ENCODE measurements at places on chromosomes 7 and 10. TPM values are rescaled to one million over a fixed set of nuclear protein-coding genes. Genes with fewer than 3 reads are reported as not detected.

DNA sequence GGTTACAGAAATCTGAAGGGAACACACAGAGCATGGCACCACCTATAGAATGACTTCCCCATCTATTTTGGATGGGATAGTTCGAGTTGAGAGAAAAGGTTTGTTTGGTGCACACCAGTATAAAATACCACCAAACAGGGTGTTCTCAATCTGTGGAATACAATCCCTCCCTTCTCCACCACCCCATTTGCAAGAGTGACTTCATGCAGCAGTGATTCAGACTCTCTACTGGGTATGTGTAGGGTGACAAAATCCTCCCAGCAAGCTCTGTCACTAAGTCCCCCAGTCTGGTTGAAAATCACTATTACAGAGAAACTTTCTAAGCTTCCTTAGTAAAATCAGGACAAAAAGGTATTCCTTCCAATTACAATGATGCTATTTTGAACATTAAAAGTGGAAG lies 69.0 kb downstream of the ANK3 start:
- no peak for DNase-seq

DNA sequence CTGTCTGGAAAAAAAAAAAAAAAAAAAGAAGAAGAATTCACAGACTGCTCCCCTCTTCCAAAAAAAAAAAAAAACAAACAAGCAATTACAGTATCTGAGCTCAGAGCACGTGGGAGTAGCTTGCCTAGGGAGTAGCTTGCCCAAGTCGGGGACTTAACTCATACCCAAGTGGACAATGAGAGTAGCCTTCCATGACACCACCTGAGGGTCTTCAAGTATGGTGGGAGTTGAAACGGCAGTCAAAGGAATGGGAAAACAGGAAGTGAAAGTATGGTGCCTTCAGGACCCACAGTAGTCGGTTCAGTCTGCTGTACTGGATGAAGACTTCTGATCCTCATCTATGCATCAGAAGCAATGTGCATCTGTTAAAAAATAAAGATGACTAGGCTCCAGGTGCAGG lies 10.6 kb downstream of the VOPP1 start:
- no peak for DNase-seq

DNA sequence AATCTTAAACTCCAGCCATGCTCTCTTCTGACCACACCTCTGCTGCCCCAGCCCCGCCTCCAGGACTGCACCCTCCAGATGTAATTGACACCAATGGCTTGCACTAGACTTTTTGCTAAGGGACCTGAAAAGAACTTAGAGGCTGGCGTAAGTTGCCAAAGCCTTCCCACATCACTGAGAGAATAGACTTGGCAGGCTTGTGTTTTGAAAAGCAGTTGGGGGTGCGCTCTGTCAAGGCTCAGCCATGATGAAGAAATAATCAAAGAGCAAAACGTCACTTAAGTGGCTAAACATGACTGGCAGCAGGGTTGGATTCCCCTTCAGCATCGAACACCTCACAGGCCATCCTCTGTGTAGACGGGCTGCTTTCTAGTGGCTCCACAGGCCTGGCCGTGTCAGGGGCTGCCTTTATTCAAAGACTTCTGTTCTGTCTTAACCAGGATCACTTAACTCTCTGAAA lies 195.2 kb upstream of the C7orf33 start:
- no peak for DNase-seq

GRCh38 chr10:89373916-89374711 lies 3.7 kb upstream of the IFIT1B start:
- peak; percentile 93 for DNase-seq

Gene METTL27
- total RNA-seq = 3.1 TPM

Gene IGFBP1
- 0.20 TPM for total RNA-seq

Gene EFCAB10
- total RNA-seq = not detected

Gene MYPN
- not detected for total RNA-seq
